ENCODE measurements at places on chromosomes 6 and 20. TPM values are rescaled to one million over a fixed set of nuclear protein-coding genes. Genes with fewer than 3 reads are reported as not detected.

Gene PLAGL2
- 18.9 TPM for total RNA-seq

Gene OR2B6
- 0.50 TPM for total RNA-seq

Gene ARFGEF3
- total RNA-seq: 0.03 TPM

Gene B3GAT2
- not detected for total RNA-seq

Gene CFAP206
- total RNA-seq: 0.30 TPM

Gene HLA-DQB1
- total RNA-seq: 15.7 TPM

Gene TSBP1
- total RNA-seq: not detected

Gene PNLDC1
- 1.2 TPM for total RNA-seq

Gene TREML2
- 3.8 TPM for total RNA-seq

Gene PPP1R3G
- total RNA-seq: not detected

Gene FOXA2
- total RNA-seq: not detected

Gene CLPSL2
- not detected for total RNA-seq

Gene PCED1A
- total RNA-seq: 47.0 TPM

Gene COL19A1
- 1.5 TPM for total RNA-seq

Gene LST1
- total RNA-seq: 42.6 TPM

Gene TPBG
- total RNA-seq: 2.5 TPM

Gene CEP85L
- total RNA-seq: 87.6 TPM

Gene HACE1
- 11.0 TPM for total RNA-seq

Gene GPSM3
- 291 TPM for total RNA-seq

Gene HLA-DQA1
- total RNA-seq: 21.5 TPM

Gene FRK
- total RNA-seq: not detected

Gene MACROD2
- 0.85 TPM for total RNA-seq

Gene DACT2
- total RNA-seq: not detected

Gene ZNF311
- 0.40 TPM for total RNA-seq

Gene BMP2
- total RNA-seq: not detected

Gene TUBE1
- total RNA-seq: 26.5 TPM

Gene SPATS1
- total RNA-seq: not detected

Gene PKIB
- total RNA-seq: 1.2 TPM

Gene MROH8
- total RNA-seq: 2.0 TPM

Gene SLC13A3
- total RNA-seq: not detected

Gene COX4I2
- total RNA-seq: not detected

Gene HLA-DRA
- total RNA-seq: 80.9 TPM

Gene LY6G6C
- total RNA-seq: not detected

Gene OR10C1
- not detected for total RNA-seq

Gene TSPO2
- total RNA-seq: not detected

Gene KCNK15
- total RNA-seq: not detected

Gene AK9
- 5.3 TPM for total RNA-seq

Gene CDSN
- not detected for total RNA-seq

Gene CDH22
- total RNA-seq: not detected

Gene KIAA1755
- total RNA-seq: not detected

Gene PLCB4
- total RNA-seq: 0.52 TPM

Gene FRMD1
- not detected for total RNA-seq

Gene SERINC1
- 120 TPM for total RNA-seq

Gene MATN4
- not detected for total RNA-seq

Gene CLVS2
- total RNA-seq: not detected

Gene PANK2
- 47.2 TPM for total RNA-seq

Gene NFKBIL1
- total RNA-seq: 5.5 TPM

Gene NMBR
- total RNA-seq: not detected

Gene DBNDD2
- total RNA-seq: 10.7 TPM

Gene GSTA2
- not detected for total RNA-seq
